ENCODE measurements at places on chromosomes 7 and 10.
A peak's percentile ranks its signal among the peaks of the same experiment; 100 is the strongest.

DNA sequence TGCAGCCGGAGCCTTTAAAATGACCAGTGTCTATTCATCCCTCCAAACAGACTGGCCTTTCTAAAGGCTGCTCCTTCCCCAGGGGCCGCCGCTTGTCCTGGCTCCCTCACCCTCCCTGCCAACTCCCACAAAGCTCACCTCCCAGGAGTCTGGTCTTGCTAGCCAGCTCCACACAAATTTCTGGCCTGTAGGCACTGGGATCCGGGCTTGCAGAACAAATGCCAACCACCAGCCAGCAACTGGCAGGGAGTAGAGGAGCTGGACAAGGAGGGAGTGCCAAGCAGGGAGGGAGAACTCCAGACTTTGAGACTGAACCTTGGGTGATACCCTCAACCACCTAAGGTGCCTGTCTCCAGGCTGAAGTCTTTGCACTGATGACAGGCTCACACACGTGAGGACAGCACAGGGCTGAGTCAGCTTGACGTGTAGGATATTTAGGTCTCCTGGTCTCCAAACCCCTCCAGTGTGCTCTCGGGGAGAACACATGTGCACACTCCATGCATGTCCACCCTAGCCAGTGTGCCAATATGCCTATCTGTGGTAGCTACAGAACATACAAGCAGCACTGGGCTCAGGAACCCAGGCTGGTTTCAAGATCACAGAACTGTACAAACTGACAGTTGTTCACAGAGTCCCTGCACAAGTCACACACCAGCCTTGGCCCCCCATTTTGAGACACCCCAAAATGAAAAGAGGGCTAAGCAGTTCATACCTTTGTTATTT is 6.0 kb downstream of the PAX2 start:
- no peak for DNase-seq

- no peak for DNase-seq
Observed at GRCh38 chr7:105926131-105926530, 36.9 kb upstream of the CDHR3 start.

- no peak for DNase-seq
Observed at GRCh38 chr7:126937171-126937570, 315.6 kb downstream of the GRM8 start.

GRCh38 chr7:100951888-100952560 is 2.7 kb downstream of the MUC3A start:
- no peak for DNase-seq

- peak; percentile 12 for DNase-seq
Observed at GRCh38 chr10:95841661-95842498, 65.9 kb upstream of the CC2D2B start.

DNA sequence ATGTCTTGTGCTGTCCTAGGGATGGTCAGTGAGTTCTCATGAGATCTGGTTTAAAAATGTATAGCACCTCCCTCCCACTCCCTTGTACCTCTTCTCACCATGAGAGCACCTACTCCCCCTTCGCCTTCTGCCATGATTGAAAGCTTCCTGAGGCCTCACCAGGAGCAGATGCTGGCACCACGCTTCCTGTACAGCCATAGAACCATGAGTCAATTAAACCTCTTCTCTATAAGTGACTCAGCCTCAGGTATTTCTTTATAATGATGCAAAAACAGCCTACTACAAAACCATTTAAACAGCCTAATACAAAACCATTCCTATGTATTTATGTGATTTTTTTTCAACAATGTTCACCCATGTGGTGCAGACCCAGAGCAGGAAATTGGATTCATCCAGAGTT is 32.0 kb downstream of the KDM7A start:
- DNase-seq: no peak

DNA sequence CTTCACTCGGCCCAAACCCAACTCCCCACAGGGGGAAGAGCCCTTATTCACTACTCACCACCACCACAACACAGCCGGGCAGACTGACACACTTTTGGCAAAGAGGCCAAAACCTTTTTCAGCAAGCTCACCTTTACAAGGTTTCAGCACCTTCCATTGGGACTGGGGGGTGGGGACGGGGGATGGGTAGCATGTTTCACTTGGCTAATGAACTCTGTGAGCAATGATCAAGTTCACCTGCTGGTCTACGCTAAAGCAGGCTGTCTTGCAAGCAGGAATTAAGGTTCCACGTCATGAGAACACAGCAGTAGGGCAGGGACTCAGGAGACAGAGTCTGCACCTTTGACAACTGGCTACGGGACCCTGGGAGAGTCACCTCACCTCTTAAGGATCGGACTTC is 7.0 kb downstream of the FAM53B start:
- no peak for DNase-seq

- no peak for DNase-seq
Observed at GRCh38 chr10:132828681-132829080, 42.7 kb upstream of the NKX6-2 start.

DNA sequence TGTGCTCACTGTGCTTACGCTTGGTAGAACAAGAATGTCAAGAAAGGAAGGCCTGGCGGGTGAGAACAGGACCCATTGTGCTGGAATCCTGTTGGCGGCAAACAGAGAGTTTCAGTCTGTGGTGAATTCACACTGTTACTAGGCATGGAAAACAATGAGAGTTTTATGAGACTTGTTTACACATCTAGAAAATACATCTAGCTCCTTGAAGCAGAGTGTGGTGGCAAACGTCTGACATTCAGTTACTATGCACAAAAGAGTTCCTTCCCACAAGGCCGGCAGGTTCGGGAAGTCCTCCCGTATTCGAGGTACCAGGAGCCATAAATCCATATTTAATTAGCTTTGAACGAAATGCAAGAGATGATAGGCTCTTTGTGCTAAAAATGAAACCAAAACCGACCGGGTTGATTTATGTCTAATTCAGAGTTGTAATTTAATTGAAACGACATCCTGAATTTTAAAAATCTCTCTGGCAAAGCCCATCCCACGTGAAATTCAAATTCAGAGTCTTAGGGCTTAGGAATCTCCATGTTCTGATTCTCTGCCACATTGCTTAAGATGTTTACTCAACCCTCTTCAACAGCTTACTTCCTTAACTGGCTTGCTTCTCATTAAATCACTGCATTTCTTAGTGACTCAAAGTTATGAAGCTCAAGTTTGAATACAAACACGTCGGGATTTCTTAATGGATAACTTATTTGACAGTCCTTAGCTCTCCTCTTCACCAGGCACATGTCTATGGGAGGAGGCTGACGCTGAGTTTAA is 299.9 kb upstream of the PITRM1 start:
- DNase-seq: no peak

DNA sequence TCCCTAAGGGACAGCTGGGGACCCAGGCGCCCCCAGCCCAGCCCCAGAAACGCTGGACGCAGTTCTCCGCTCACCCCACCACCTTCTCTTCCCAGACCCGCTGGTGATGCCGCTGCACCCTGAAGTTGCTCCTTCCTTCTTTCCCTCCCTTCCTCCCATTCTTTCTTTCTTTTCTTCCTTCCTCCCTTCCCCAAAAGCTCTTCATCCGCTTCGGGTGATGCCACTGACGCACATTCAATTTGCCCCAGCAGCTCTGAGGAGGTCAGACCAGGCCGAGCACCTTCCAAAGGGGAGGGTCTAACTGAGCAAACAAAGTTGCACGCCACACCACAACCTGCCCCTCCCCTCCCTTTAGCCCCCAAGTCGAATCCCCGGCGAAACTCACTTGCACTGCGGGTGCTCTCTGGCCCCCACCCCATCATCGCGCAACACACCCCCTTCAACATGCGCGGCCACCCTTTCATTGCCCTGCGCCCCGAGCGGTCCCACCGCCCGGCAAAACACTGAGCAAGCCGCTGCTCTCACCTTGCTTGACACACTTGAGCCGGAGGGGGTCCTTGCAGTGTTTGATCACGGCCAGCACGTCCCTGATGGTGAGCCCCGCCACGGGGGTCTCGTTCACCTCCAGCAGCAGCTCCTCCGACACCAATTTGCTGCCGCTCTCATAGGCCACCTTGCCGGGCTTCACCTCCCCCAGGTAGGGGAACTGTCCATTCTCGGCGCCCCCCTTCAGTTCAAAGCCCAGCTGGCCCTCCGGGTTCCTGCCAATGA is 787 bp downstream of the MAGI2 start:
- DNase-seq: no peak

DNA sequence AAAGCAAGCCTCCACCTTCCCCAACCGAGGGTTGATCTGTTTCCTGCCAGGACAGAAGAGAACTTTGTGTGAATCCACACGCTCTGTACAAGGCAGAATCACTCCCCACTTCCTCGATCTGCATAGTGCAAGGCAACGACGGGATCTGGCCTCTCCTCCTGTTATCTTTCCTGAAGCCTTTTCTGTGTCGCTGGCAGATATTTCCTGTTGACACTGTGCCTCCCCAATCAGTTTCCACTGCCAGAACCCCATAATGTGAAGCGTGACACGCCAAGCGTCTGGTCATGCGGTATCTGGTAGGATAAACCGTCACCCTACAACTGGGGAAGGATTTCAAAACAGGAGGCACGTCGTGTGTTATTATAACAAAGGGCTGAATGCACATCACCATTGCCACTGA is 57.2 kb downstream of the FAM171A1 start:
- DNase-seq: no peak

DNA sequence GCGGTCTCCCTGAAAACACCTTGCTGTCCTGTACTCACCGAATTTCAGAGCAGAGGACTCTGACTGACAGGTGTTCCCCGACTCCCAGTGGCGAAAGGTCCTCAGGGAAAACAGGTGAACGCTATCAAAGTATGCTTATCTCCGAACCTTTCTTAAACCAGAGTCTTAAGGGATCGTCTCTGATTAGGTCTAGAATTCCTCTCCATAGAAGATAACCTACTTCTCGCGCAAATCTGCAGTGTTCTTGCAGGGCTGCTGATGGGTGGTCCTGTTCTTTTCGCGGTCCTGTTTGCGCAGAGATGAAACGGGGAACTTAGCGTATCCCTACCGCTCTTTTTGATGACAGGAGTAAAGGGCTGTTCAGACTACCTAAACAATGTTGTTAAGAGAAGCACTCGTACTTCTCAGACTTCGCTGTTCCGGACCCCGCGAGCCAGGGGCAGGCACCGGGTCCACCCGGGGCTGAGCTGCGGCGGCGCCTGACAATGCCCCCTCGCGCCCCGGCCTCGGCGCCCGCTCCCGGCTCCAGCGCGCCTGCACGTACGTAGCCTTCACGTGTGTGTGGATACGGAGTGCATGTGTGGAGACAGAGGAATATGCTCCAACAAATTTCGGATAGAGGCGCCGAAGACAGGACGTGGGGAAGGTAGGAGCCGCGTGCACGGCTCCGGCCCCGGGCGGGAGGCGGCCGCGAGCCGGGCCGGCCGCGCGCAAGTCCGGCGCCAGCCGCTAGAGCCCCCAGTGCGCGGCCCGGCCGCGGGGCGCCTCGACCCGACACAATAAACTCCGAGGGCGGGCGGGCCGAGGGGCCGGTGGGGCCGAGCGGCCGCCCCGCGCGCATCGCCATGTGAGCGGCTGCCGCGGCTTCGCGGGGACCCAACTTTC is 766 bp upstream of the ZMYND11 start:
- peak; percentile 43 for DNase-seq

GRCh38 chr7:134513169-134513752 is 14.1 kb upstream of the AKR1B10 start:
- peak; percentile 17 for DNase-seq

- DNase-seq: no peak
Observed at GRCh38 chr10:28678687-28679457, 1.6 kb downstream of the BAMBI start.

DNA sequence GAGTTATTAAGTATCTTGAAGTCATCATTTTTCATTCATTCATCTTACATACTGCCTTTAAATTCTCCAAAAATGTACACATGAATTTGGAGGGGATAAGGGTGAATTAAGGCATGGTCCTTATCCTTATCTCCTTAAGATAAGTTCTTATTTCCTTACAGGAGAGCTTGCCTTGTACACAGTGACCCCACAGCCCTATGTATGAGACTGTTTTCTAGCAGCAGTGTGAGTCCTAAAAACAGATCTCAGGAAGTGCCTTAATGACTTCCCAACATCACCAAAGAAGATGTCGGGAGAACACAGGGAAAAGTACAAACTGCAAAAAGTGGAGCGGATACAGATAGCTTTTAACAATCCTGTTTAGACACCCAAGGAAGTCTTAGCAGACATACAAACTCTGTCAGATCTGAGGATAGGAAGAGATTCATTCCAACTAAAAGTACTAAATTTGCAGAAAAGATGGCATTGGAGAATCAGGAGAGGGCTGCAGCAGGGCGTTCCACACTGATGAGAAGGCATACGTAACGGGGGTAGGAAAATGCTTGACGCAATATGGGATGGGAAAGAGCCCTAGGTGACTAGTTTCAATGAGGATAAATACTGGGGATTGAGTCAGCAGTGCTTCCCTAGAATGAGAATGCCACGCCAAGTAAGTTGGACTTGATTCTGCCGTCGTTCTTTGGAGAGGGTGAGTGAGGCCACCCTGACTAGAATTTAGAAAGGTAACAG is 570.2 kb downstream of the PARD3 start:
- no peak for DNase-seq

- DNase-seq: no peak
Observed at GRCh38 chr7:29479301-29480200, 84.1 kb upstream of the PRR15 start.

- DNase-seq: peak; percentile 5
Observed at GRCh38 chr10:94546049-94546900, 687 bp downstream of the HELLS start.

GRCh38 chr10:64271983-64272382 is 750.8 kb downstream of the REEP3 start:
- no peak for DNase-seq

DNA sequence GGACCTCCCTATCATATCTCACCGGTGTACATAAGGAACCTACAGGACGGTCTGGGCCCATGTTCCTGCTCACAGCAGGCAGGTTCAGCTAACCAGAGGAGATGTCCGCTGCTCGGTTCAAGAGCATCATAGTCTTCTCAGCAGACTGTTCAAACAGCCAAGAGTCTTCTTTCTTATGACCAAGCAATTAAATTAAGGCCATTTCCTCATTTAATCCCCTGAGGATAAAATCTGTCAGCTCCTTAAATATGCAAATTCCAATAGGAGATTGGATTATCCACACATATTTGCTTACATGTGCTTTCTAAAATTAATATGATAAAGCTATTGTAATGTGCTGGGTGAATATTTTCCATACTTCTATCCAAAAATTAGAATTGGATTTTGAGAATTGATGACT is 59.7 kb downstream of the LMBR1 start:
- DNase-seq: no peak

DNA sequence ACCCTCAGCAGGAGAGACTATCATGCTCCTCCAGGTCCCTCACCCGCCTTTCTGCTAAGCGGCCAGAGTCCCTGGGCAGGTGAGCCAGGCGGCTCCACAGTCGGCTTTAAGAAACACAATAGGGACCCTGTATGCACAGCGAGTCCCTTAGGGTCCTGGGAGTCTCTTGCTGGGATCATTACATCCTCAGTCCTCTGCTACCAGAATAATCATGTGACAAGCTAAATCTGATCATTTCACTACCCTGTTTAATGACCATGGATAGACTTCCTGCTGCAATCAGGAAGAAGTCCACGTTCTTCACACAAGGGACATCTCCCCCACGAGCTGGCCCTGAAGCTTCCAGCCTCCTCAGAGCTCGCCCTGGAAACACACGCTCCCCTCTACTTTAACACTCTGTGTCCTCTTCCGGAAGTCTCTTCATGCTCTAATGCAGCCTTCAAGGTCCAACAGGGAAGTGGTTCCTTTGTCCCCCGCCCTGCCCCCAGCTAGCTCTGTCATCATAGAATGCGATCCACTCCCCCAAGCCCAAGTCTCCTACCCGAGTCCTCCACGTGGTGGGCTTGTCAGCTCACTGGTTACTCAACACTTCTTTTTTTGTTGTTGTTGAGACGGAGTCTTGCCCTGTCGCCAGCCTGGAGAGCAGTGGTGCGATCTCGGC is 101.5 kb downstream of the RNF216 start:
- DNase-seq: no peak
